Tibial artery (tissue), 4 donors: ENCODE measurements at places on chromosomes 2 and 18.

DNA sequence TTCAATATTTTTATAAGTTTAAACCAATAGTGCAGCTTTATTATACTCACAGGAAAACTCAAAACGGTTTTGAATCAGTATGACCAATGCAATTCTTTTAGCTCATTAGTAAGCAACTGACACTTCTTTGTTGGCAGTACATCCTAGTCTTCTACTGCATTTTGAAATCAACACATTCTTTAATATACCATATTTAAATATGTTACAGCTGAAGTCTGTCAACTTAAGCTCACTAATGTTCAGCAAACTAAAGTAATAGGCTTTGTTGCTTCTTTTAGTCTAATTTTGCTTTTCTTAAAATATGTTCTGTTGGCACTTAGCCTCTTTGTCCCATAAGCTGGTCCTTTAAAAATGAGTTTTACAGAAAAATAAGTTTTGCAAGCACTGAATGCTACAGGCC, 55.4 kb upstream of the CCBE1 start:
- DNase-seq, result no peak
- no peaks in the 10 kb centered on the region for H3K4me1 ChIP-seq
- no peaks in the 10 kb centered on the region for H3K27me3 ChIP-seq
- no peak overlapping the region for H3K4me3 ChIP-seq
- no peaks in the 10 kb centered on the region for H3K36me3 ChIP-seq

- H3K4me3 ChIP-seq, result no peak overlapping the region
- DNase-seq, result no peak
- H3K27ac ChIP-seq, result no peak overlapping the region
- no peaks in the 10 kb centered on the region for H3K27me3 ChIP-seq
- H3K36me3 ChIP-seq, result no peaks in the 10 kb centered on the region
Observed at GRCh38 chr2:206585335-206585734, 57.0 kb upstream of the FAM237A start.

DNA sequence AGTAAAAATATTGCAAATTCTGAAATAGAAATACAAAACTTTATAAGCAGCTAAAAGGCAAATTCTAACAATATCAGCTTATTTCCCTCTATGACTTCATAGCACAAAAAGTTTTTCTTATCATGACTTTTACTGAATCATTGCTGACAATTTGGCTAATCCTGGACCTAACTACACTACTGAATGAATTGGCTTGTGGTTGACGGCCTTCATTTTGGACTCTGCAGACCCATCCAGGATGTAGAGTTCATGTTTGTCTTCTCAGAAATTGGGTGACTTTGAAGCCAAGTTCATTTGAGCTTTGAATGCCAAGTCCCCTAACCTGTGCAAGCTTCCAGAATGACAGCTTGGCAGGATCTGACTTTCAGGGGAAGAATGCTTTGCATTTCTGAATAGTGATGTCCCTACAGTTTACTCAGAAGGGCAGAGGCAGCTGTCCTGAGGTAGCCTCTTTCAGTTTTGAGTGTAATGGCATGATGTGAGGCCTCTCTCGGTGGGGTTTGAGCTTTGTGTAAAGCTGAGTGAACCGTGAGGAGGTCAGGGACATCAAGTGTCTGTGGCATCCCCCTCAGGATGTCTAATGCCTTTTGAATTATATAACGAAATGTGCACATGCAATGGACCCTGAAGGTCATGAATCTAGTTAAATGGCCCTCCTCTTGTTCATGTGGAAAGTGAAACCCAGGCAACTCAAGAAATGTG, 48.0 kb downstream of the EFEMP1 start:
- H3K4me3 ChIP-seq, result no peak overlapping the region
- no peak for DNase-seq
- peaks cover 19% of the 10 kb centered on the region for H3K4me1 ChIP-seq
- peak overlapping the region; percentile 26 for H3K27ac ChIP-seq
- peaks cover 29% of the 10 kb centered on the region for H3K36me3 ChIP-seq
- no peaks in the 10 kb centered on the region for H3K27me3 ChIP-seq

DNA sequence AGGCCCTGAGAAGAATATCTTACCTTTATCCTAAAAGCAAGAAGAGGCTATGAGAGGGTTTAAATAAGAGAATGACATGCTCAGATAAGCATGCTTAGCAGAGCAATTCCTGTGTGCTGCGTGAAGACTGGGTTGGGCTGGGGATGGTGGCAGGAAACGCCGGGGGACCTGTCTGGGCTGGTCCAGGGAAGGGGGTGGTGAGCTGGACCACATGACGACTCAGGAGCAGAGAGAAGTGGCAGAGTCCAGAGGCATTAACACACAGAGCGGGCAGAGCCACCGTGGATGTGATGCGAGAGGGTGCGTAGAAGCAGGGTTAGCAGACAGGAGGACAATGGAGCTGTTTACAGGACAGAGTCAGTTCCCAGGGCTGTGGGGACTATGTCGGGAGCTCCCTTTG, 84.5 kb downstream of the ZBTB7C start:
- DNase-seq, result no peak
- no peaks in the 10 kb centered on the region for H3K4me1 ChIP-seq
- H3K27me3 ChIP-seq, result no peaks in the 10 kb centered on the region
- no peak overlapping the region for H3K27ac ChIP-seq
- H3K4me3 ChIP-seq, result no peak overlapping the region
- H3K36me3 ChIP-seq, result no peaks in the 10 kb centered on the region

DNA sequence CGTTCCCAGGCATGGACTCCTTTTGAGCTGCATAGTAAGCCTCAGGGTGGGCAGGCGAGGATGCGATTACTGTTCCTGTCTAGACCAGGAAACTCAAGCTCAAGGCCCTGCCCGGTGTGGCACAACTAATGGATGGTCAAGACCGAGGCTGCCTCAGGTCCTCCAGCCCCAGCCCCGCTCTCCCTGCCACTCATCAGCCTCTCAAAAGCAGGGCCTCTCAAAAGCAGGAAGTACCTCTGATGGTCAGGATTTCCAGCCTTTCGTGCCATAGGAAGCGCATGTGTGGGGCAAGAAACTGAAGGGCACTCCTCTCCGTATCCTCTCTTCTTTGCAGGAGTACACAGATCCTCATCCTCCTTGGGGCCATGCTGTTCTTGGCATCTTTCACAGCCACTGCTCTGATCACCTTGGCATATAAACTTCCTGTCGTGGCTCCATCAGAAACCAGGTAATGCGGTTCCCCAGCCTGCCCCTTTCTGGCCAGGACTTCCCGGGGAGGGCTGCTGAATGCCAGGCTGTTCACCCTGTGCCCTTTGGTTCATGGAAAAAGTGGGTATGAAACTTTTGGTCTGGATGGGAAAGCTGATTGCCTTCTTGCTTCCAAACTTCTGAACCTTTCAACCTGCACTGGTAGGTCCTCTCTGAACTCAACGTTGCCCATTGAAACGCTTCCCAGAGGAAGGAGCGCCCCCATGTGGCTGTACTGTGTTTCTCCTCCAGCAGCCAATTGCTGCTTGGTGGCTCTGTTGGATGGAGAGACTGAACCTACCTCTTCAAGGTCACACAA, 82.8 kb upstream of the SEC11C start:
- H3K27ac ChIP-seq, result peak overlapping the region; percentile 80
- H3K36me3 ChIP-seq, result no peaks in the 10 kb centered on the region
- DNase-seq, result peak; percentile 89
- H3K4me3 ChIP-seq, result no peak overlapping the region
- no peaks in the 10 kb centered on the region for H3K27me3 ChIP-seq

GRCh38 chr2:3076848-3077642, 300.6 kb downstream of the EIPR1 start:
- H3K4me3 ChIP-seq, result no peak overlapping the region
- no peaks in the 10 kb centered on the region for H3K4me1 ChIP-seq
- no peak for DNase-seq
- H3K27ac ChIP-seq, result no peak overlapping the region

GRCh38 chr2:229164545-229165249, 106.4 kb downstream of the PID1 start:
- H3K36me3 ChIP-seq, result no peaks in the 10 kb centered on the region
- no peak overlapping the region for H3K4me3 ChIP-seq
- H3K27me3 ChIP-seq, result no peaks in the 10 kb centered on the region
- DNase-seq, result no peak

DNA sequence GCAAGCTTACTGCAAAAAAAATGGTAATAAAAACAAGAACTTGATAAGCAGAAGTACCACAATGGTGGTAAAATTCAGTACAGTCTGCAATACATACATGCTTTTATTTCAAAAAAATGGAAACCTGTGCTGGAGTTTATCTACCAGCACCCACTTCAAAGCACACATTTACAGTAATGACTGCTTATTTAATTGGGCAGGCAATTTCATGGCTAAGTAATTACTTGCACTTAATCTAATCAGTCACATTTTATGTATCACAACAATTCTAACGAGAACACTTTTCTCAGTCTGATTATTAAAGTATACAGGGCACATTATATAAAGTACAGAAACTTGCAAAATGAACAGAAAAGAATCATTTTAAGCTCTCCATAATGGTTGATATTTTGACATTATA, 5.2 kb downstream of the APCDD1 start:
- H3K4me3 ChIP-seq, result no peak overlapping the region
- peaks cover 19% of the 10 kb centered on the region for H3K4me1 ChIP-seq
- H3K36me3 ChIP-seq, result no peaks in the 10 kb centered on the region
- H3K27me3 ChIP-seq, result no peaks in the 10 kb centered on the region

DNA sequence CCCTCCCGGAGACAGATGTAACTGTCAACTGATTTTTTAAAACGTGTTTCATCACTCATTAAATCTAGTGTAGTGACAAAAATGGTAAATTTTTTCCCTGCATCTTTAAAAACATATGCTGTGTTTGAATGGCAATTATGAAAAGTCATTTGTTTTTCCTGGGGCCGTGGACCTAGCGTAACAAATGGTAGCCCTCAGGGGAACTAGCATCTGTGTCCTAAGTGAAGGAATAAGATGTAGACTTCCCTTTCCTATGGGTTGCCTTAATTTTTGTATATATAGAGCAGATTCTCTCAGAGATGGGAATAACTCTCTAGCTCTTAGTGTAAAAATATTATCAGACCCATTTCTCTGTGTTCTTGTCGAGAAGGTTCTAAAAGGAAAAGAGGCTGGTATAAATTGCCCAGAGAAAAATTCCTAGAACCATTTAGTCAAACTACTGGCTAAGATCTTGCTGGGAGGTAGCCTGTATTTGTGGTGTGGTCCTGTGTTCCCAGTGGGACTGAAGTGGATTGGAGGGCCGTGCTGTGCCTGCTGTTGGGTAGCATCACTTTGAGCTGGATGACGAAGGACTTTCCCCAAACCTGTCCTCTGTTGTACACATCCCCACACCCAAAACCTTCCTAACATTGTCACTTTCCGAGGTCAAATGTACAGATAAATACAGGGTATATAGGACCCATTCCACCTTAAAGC, 85.8 kb downstream of the LIMS1 start:
- DNase-seq, result no peak
- H3K4me1 ChIP-seq, result peaks cover 17% of the 10 kb centered on the region
- no peak overlapping the region for H3K4me3 ChIP-seq
- no peaks in the 10 kb centered on the region for H3K36me3 ChIP-seq
- peak overlapping the region; percentile 11 for H3K27ac ChIP-seq

GRCh38 chr18:58805467-58806187, 59.0 kb upstream of the ZNF532 start:
- DNase-seq, result no peak
- no peaks in the 10 kb centered on the region for H3K36me3 ChIP-seq
- no peaks in the 10 kb centered on the region for H3K4me1 ChIP-seq
- H3K4me3 ChIP-seq, result no peak overlapping the region

DNA sequence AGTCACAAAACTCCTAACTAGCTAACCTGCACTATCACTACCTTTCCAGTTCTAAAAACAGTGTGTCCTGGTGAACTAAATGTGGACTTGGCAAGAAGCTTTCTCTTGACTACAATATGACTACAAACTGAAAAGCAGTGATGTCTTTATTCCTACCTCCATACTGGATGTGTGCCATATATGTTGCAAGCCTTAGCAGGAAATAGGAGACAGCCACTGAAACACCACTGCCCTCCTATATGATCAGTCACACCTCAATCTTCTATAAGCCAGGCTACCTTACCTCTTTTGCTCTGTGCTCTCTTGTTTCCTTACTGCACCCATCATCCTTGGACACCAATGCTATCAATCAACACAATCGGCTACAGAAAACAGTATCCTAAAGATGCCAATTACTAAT, 34.1 kb downstream of the SS18 start:
- H3K27ac ChIP-seq, result no peak overlapping the region
- DNase-seq, result no peak
- H3K4me1 ChIP-seq, result no peaks in the 10 kb centered on the region
- H3K36me3 ChIP-seq, result peaks cover 49% of the 10 kb centered on the region
- H3K4me3 ChIP-seq, result no peak overlapping the region

DNA sequence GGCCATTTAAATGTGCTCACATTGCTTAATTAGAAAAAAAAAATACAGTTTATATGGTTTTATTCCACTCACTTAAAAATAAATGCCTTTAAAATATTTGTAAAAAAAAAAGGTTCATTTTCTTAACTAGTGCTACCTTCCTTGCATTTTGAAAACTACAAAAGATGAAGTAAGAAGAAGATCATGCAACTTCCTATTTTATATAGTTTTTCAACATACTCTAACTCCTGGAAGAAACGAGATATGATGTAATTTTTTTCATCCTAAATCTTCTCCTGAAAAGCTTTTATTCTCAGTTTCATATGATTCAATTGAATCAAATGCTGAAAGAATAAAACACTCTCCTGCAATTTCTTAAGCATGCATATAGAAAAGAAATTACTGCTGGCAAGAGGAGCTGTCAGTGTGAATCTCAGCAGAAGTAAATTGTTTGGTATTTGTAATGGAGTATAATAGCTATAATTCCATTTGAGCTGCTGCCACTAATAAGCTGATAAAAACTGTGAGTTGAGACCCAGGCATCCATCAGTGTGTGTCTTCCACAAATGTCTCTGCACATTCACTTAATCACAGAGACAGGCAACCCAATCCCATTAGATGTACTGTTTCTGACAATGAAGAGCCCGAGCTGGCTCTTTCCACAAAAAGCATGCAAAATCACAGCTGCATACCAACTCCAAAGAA, 3.7 kb downstream of the FTCDNL1 start:
- peaks cover 6% of the 10 kb centered on the region for H3K4me1 ChIP-seq
- no peaks in the 10 kb centered on the region for H3K36me3 ChIP-seq
- no peak for DNase-seq
- peaks cover 6% of the 10 kb centered on the region for H3K27me3 ChIP-seq
- H3K4me3 ChIP-seq, result no peak overlapping the region
- H3K27ac ChIP-seq, result no peak overlapping the region

DNA sequence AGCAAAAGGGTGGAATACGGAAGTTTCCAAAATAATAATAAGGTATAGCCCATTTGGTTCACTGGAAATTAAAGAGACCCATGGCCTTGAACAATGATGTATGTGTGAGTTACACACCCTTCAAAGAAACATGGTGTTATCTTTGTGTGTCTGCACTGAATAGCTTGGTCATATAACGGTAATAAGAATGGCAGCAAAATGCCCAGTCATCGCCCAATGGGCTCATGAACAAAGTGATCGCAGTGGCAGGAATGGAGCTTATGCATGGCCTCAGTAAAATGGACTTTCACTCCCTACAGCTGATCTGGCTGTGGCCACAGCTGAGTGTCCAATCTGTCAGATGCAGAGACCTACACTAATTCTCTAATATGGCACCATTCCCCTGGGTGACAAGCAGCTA, 201.3 kb downstream of the RPIA start:
- no peak overlapping the region for H3K27ac ChIP-seq
- H3K27me3 ChIP-seq, result no peaks in the 10 kb centered on the region
- H3K36me3 ChIP-seq, result no peaks in the 10 kb centered on the region
- DNase-seq, result no peak
